Kidney (tissue), 22 donors: ENCODE measurements at places on chromosomes 2 and 18. TPM values are rescaled to one million over a fixed set of nuclear protein-coding genes. Genes with fewer than 3 reads are reported as not detected.

The AGXT gene
- total RNA-seq: 0.09 TPM

The ITGB6 gene
- total RNA-seq: 302 TPM

DNA sequence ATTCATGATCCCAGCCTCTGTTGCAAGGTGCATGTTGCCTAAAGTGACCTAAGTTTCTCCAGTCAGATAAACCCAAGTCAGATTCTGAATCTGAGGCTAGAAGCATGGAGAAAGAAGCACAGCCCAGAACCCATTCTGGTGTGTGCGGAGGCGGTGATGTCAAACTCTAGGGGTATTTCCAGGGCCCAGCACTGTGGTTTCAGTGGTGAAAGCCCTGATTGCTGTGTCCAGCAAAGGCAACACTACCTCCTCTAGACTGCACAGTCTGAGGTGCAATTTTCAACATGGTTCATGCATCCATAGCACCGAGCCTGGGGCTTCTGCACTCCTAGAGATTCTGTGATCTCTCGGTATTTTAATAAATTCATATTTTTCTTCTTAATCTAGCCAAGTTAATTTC is 264.8 kb upstream of the KLHL29 start:
- DNase-seq: no peak

DNA sequence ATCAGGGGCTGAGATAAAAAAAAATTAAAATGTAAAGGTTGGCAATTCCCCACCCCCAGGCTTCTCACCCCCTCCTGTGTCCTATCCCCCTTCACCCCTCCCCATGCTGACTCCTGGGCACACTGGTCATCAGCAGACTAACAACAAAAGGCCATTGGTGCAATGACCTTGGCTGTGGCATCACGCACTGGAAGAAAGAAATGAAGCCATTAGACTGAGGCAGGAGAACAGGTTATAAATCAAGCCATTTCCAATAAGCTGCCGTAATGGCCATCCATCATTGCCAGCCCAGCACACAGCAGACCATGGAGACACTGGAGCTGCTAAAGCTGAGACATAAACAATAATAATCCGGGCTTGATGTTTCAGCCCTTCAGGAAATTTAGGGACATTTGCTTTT is 342.4 kb upstream of the ETAA1 start:
- DNase-seq: no peak

DNA sequence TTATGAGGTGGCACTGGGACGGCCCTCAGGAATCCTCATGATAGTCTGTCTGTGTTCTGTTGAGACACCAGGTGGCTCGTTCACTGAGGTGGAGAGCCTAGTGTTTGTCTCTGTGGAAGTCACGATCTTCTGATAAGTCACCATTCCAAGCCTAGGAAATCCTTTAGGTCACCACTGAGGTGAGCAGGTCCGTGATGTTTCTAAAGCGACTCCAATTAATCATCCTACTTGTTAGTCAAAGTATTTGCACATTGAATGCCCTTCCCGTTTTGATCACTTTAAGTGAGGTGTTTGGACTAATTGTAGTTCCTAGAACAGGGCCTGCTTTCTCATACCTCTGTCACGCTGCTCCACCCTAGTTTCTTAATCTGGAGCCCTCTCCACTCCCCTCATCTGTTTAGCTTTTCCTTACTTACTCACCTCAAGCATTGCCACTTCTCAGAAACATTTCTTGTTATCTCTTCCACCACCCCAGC is 28.0 kb upstream of the DSG3 start:
- no peak for DNase-seq

- no peak for DNase-seq
These were observed 60.1 kb downstream of the ITGB6 start for GRCh38 chr2:160139991-160140390.

DNA sequence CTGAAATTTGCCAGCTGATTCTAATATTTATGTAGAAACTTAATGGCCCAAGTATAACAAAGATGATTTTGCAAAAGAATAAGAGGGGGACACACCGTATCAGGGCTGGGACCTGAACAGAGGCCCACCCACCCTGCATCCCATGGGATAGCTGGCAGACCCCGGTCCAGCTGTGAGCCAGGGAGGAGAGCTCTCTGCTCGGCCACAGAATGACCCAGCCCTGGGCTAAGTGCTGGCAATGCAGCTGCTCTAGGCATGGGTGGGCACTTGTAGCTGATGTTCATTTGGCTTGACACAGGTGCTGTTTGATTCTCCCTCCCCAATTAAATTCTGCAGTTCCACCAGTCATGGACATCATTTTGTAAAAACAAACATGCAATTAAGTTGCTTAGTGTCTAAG is 522.8 kb upstream of the RAB6C start:
- no peak for DNase-seq

GRCh38 chr2:85978883-85979780 is 90.3 kb upstream of the ST3GAL5 start:
- no peak for DNase-seq
